ENCODE measurements at places on chromosomes 13 and 19.

DNA sequence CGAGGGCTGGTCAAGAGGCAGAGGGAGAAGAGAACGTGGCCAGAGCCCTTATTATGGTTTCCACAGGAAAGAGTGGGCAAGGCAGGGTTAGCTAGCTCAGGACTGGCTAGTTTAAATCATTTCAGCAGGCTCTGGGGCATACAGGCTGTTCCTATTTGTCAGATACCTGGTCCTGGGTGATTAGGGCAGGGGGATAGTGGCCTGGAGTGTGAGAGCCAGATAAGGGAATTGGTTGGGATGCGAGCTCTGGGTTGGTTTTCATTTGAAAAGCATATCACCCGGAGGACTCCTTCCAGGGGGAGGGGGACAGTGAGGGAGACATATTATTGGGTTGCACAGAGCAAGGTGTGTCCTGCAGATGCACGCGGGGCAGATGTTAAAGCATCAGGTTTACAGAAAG is 75.3 kb upstream of the CLDN10 start:
- DNase-seq, result no peak

GRCh38 chr19:2634228-2634951 is 68.1 kb downstream of the GNG7 start:
- DNase-seq, result peak; percentile 79

GRCh38 chr19:42250183-42250665 is 4.7 kb downstream of the ERF start:
- no peak for DNase-seq

DNA sequence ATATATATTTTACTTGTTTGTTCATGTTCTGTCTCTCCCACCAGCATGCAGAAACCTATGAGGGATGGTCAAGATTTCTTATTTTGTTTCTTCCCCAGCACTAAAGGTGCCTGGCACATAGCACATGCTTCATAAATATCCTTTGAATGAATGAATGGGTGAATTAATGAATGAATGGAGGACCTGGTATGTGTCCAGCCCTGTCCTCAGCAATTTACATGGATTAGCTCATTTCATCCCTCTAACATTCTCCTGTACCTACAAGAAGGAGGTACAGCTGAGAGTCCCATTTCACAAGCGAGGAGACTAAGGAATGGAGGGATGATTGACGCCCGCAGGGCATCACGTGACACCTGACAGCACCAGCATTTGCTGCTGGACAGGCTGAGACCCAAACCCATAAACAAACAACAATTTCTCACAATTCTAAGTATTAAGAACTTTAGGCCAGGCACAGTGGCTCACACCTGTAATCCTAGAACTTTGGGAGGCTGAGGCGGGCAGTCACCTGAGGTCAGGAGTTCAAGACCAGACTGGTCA is 6.8 kb upstream of the BCAT2 start:
- DNase-seq, result no peak

DNA sequence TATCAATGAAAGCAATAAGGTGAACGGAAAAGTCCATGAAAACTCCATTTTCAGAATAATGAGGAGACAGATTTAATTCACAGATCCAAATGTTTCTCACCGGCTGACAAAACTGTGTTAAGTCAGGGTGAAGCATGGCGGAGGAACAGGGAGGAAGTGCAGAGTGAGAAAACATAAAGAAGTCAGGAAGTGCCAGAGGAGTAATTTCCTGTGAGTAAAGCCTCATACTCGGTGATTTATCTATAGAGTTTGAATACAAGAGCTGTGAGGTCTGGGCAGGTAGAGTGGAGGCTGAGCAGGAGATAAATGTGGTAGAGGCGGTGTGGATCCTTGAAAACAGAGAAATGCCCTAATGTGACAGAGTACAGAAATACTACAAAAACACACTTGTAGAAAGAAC is 11.4 kb downstream of the CARD8 start:
- DNase-seq, result peak; percentile 29

DNA sequence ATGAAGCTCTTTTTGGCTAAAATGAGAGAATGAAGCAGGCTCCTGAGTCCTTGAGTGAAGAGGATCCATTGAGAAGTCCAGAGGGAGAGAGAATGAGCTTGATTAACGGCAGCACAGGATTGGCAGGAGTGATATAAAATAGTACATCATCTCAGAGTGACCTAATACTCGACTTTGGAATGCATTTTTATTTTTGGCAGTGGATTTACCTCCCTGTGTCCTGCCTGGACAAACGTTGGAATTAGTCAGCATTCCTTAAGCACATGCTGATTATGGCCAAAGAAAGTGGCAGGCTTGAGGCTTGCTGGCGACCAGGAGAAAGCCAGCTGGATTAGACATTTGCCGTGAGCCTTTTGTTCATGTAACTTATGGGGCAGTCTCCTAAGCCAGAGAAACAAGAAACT is 22.9 kb downstream of the LRCH1 start:
- DNase-seq, result no peak

DNA sequence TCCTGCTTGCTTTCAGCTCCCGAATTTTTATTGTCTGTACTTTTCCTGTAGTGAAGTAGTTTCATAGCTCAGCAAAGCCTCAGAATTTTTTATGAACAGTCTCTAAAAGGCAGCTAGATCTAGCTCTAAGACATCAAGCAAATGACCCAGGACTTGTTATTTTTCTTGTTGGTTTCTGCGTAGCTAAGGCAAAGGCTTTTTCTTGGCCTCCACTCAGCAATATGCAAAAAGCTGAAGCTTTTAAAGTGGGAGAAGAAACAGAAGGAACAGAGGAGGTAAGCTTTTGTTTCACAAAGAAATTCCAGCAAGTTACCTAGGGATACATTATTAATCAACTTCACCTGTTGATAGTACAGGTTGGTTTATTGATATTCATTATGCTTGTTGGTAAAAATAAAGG is 235.9 kb downstream of the PCDH20 start:
- DNase-seq, result no peak

- DNase-seq, result peak; percentile 90
Measured at GRCh38 chr19:17557466-17557865, 2.0 kb downstream of the COLGALT1 start.

GRCh38 chr13:25691654-25692053 is 319.9 kb downstream of the ATP8A2 start:
- DNase-seq, result no peak

- no peak for DNase-seq
Measured at GRCh38 chr13:89726690-89727435, 1620.6 kb upstream of the MIR17HG start.

DNA sequence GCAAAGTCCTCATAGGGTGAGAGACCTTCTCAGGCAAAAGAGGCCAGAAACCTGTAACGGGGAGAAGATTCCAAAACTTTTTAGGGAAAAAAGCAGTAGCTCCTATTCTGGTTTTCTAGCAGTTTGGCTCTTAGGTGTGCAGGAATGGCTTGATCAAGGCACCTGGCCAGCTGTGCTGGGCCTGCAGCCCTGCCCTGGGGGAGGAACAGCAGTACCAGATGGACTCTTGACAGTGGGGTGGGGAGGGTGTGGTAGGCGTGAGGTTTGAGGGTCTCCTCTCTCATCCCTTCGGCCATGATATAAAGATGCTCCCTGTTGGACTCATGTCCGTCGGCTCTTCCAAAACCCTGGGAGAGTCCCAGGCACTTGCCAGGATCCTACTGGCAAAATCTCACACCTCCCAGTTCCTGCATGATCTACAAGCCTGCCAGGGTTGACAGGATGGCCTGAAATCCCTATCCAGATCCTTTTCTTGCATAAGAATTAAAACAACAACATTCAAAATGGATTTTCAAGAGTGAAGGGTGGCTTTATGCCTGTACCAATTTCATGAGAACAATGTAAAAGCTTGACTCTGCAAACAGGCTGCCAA is 120.4 kb downstream of the IER2 start:
- no peak for DNase-seq

DNA sequence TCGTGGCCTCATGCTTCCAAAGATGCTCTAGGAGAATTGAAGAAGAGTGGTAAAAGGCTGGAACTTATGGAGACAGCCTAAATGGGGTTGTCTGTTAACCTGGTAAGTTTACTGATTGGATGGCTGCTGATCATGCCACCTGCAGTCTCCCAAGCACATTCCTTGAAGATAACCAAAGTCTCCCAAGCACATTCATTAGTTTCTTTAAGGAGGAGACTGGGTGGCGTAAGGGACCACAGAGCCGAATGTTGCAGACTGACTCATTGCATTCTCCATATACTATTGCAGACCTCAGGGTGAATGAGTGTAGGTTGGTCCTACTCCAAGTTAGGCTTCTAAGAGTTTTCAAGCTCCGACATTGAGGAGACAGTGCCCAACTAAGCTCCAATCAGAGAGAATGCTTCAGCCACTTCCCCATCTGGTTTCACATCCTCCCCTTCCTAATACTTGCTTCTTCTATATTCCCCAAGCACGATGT is at the start of gene IGFL3:
Gene IGFL3 (minus strand): TSS at position 51 of the 478 bp plus-strand sequence. CDS start 39 bp downstream, at position 12.
- peak; percentile 52 for DNase-seq

DNA sequence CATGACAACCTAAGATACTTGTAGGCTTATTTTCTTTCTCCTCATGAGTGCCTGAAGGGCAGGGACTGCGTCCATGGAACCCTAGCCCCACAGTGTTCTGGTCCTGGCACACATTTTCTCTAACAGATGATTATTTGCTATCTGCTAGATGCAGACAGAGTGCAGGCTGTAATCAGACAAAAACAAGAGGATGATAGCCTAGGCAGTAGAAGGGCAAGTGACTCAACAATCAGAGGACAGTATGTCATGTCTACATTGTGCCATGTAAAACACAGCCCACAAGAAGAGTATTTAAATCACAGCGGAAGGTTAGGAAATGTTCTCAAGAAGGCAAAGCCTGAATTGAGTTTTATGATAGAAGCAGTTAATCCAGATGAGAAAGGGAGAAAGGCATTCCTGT is 29.3 kb downstream of the MIPEP start:
- DNase-seq, result no peak

- no peak for DNase-seq
Measured at GRCh38 chr19:41720103-41720502, 11.7 kb downstream of the CEACAM5 start.

- DNase-seq, result no peak
Measured at GRCh38 chr19:14432791-14433553, at the start of gene PKN1. PKN1 (plus strand) TSS chr19:14433306; CDS start chr19:14433522, 216 bp downstream.

DNA sequence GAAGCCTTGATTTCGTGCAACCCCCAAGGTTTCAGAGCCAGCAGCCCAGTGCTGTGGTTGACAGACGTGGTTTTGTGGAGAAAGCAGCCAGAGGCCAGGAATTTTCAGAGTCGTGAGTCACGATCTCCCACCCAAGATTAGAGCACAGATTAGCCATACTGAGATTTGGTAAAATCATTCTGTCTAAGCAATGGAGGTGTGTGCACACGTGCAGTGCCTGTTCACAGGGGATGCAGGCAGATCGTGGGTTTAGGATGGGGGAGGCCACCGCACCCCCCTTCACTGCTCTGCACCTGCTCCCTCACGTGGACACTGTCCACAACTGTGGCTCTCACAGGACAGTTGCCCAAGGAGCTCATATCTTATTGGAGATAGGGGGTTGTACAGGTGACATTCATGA is 46.6 kb upstream of the GPR183 start:
- no peak for DNase-seq

GRCh38 chr19:39595950-39596349 is 6.4 kb upstream of the LGALS13 start:
- DNase-seq, result no peak

Measured in inflammatory macrophage (primary cell).